NCI-H2081 treated with DMSO at 0.1 percent for 48 hours (cell line): ENCODE measurements at places on chromosomes 4 and X.

DNA sequence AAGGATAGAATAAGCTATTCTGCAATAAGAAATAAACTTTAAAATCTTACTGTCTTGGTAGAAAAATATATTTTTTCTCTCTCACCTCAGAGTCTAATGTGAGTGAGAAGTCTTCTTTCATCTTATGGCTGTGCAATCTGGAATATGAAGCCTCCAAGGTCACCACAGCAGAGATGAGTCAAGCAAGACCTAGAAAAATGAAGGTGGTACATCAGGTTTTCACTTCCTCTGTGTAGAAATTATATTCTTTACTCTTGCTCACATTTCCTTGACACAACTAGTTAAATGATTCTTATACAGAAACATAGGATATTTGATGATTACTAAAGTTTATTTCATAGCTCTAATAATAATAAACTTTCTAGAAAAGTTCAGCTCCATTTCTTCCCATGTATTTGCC is 211.4 kb downstream of the CXXC4 start:
- DNase-seq = no peak

GRCh38 chr4:144647095-144647561 is 1.2 kb downstream of the HHIP start:
- no peak for DNase-seq

DNA sequence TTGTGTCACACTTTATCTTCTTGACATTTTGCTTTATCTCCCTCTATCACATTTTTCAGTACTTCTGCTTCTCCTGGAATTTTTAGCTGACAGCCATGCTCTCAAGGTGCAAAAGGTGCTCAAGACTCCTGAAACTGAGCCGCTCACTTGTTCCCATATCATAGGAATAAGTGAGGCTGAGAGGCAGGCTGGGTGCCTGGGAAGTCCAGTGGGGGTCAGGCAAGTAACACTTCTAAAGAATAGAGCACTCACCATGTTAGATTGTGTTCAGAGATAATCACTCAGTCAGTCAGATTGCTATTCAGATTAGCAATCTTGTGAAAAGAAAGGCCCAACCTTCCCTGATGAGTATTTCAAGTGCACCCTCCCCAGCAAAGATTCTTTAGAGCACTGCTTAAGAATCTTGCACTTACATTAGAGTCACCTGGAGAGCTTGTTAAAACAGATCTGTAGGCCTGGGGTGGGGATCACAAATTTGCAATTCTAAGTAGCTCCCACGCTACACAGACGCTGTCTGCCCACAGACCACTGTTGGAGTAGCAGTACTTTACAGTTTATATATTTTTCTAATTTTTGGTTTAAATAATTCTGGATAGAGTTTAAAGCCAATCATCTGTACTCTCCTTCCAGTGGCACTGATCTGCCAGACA is 23.1 kb upstream of the LRAT start:
- DNase-seq = no peak

DNA sequence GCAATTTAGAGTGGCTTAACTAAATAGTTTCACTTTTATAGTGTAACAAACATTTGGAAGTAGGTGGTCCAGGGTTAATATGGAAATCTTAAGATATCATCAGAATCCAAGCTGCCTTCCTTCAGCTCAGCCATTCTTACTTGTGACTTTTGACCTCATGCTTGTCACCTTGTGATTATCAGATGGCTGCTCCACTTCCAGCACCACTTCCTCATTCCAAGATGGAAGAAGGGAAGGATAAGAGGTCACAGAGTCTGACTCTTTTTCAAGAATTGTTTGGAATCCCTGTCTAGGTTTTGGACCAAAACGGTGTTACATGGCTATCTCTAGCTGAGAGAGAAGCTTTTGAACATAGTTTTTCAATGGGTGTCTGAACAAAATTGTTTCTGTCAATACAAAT is 39.9 kb downstream of the MTTP start:
- DNase-seq = no peak

- DNase-seq = no peak
Measured at GRCh38 chr4:184444953-184445309, 29.4 kb downstream of the IRF2 start.

DNA sequence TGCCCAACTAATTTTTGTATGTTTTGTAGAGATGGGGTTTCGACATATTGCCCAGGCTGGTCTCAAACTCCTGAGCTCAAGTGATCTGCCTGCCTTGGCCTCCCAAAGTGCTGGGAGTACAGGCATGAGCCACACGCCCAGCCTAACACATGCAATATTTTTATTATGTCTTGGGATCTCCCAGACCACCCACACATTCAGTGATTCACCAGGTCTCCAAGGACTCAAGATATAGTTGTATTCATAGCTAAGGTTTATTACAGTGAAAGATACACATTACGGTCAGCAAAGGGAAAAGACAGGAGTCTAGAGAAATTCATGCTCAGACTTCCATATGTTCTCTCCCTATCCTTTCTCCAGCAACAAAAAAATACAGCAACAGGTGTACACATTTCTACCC is 25.5 kb upstream of the FAM120C start:
- DNase-seq = no peak

DNA sequence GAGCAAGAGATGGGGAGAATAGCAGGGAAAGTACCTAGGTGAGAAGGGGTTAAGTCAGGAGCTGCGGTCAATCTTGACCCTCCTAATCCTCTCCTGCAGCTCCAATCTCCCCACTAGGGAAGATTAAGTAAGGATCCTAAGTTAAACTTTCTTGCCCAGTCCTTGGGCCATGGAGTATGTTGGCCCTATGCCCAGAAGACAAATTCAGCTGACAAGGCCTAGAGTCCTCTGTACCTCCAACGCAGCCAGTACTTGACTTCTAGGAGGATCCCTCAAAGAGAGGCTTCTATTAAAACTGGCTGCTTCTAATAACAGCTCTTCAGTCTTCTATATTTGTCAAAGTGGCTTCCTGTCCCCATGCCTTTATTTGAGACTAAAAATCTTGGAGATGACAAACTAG is 1.4 kb downstream of the CLDN2 start:
- DNase-seq = no peak

DNA sequence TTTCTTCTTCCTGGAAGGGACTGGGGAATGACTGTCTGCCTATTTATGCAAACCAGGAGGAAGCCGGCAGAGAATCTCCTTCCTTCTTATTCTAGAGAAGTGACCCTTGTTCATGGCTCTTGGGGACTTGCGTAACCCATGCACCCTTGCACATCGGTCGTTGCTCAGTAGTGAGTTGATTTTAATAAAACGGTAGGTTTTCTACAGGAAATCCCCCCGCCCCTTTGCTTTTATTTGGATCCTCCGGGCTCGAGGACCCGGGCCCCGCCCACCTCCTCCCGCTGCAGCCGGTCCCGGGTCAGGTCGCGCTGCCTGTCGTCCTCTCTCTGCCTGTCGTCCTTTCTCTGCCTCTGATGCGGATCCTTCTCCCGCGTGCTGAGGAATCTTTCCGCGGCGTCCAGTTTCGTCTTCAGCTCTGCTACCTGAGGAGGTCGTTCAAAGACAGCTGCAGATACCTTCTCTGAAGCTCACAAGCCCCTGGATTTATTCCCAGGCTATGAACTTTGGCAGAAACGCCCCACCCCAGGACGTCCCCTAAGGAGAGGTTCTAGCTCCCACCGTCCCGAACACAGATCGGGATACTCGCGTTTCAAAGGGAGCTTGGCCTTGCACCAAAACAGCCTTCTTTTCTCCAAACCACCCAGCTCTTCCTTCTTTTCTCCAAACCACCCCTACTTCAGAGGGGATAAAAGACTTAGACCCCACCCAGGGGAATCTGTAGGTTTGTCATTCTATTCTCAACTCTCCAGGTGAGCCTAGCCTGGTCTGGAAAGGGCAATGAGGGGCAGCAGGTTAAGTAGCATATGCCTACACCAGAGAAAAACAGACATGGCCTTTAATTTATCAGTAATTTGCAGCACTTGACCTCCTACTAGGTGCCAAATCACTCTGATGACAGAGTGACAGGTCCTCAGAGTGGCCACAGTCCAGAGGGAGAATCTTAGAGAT is 7.0 kb downstream of the TNIP3 start:
- DNase-seq = no peak

- no peak for DNase-seq
Measured at GRCh38 chr4:139596034-139596683, 40.1 kb upstream of the SETD7 start.

GRCh38 chr4:104205116-104205515 is 289.6 kb downstream of the CXXC4 start:
- DNase-seq = no peak

DNA sequence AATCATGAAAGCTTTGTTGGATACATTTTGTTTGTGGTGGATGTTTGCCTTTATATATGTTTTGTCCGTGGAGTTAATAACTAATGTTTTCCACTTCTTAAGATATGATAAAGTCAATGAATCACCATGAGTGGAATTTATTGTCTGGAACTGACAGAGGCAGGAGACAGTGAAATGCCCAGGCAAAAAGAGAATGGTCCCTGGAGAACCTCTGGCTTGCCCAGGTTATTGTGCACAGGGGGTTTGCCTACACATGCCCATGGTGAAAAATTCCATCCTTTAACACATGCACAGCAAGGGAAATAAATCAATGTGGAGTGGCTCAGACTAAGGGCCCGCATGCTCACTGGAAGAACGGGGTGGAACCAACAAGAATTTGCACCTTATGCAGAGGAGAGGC is 964.3 kb upstream of the GRIA3 start:
- DNase-seq = no peak

- no peak for DNase-seq
Measured at GRCh38 chr4:73520821-73521220, 39.3 kb downstream of the AFM start.

- no peak for DNase-seq
Measured at GRCh38 chr4:80484712-80485111, 149.2 kb downstream of the CFAP299 start.

DNA sequence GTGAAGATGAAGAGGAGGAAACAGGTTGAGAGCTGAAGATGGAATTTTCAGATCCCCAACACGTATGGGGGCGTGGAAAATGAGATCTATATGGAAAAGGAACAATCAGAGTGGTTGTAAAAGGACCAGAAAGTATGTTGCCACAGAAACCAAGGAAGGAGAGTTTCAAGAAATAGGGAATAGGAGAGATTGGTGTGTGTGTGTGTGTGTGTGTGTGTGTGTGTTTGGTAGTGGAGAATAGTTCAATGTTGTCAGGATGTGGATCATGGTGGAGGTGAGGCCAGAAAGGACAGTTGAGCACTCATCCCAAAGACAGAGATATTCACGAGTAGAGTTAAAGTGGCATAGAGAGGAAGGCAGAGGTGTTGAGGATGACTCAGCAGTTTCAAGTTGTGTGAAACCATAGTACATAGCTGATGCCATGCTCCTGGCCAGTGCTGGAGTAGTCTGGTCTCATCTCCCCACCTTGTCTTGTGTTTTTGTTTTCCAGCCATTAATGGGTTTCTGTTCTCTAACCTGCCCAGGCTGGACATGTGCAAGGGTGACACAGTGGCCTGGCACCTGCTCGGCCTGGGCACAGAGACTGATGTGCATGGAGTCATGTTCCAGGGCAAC is 36.1 kb downstream of the HEPH start:
- no peak for DNase-seq

DNA sequence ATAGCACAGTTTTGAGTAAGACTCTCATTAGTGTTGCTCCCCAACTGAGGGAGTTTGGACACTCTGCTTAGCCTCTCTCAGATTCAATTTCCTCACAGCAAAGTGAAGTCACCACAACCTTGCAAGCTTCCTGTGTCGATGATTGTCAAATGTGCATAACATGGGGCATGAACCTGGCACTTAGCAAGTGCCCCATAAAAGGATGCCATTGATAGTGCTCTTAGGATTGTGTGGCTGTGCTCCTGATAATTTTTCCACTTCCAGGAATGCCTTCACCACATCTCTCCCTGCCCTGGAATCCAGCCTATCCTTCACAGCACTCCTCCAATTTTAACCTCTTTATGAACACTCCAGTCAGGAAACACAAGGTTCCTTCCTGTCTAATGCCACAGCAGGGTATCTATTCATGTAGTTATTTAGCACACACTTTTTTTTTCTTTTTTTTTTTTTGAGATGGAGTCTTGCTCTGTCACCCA is 309.4 kb downstream of the PPP3CA start:
- DNase-seq = no peak

DNA sequence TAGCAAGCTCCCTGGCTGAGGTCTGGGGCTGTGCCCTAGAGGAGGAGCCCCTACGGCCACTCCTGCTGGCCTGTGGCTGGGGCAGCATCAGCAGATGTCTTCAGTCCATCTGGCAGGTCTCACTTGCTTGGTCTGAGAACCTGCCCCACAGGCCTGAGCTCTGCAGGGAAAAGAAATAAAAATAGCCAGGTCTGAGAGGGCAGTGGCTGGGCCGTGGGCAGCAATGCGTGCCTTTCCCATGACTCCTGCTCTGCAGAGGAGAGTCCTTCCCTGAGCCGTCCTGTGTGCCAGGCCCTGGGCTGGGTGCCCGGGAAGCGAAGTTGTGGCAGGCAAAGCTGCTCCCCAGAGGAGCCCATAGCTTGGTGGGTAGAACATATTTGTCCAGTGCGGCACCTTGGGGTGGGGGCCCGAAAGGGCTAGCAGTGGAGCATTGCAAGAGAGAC is 11.3 kb upstream of the KIAA0232 start:
- no peak for DNase-seq
